ENCODE measurements at places on chromosomes 16 and 17.

- peak; percentile 80 for DNase-seq
Measured at GRCh38 chr17:29570521-29570920, 2.0 kb downstream of the TP53I13 start.

DNA sequence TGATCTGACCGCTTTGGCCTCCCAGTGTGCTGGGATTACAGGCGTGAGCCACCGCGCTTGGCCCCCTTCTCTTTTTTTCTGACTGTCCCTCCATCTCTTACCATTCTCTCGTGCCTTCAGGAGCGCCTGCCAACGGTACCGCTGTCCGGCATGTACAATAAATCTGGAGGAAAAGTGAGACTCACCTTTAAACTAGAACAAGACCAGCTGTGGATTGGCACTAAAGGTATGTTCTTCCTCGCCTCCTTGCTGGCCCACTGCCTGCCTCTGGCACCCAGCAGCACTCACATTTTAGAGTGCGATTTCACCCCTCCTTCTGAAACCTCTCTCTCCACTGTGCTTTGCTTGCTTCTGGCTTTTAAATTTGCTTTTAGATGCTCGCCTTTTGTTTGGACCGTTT is 5.0 kb downstream of the UBFD1 start:
- no peak for DNase-seq

DNA sequence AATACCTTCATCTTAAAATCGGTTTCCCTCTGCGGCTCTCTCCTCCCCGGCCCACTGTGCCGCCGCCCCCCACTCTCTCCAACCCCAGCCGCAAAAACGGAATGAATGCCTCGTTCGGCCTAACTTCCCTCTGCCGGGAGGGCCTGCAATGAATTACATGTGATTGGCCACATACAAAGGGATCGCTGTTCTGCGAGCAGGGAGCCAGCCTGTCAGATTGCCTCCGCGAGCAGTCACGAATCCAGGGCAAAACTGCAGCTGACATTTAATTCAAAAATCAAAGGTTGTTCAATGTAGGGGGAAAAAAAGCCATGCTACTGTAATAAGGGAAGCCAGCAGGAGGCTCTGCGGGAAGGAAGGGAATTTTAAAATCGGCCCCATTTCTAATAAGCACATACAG is 84.9 kb downstream of the TBC1D16 start:
- DNase-seq = no peak

DNA sequence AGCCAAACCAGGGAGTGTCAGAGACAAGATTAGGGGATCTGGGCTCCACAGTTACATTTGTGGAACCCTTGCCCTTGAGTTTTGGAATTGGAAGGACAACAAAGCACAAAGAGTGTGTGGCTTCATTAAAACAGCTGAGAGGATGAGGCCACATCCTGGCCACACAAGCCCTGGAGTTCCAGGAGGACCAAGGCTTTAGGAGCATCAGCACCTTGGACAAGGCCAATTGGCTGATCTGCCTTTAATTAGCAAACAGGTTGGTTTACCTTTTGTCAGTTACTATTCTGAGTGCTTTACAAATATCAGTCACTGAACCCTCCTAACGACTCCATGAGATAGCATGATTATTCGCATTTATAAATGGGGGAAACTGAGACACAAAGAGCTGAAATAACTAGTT is 54.7 kb downstream of the SLC6A2 start:
- DNase-seq = no peak

- no peak for DNase-seq
Measured at GRCh38 chr16:69691980-69692911, 34.1 kb downstream of the NQO1 start.

DNA sequence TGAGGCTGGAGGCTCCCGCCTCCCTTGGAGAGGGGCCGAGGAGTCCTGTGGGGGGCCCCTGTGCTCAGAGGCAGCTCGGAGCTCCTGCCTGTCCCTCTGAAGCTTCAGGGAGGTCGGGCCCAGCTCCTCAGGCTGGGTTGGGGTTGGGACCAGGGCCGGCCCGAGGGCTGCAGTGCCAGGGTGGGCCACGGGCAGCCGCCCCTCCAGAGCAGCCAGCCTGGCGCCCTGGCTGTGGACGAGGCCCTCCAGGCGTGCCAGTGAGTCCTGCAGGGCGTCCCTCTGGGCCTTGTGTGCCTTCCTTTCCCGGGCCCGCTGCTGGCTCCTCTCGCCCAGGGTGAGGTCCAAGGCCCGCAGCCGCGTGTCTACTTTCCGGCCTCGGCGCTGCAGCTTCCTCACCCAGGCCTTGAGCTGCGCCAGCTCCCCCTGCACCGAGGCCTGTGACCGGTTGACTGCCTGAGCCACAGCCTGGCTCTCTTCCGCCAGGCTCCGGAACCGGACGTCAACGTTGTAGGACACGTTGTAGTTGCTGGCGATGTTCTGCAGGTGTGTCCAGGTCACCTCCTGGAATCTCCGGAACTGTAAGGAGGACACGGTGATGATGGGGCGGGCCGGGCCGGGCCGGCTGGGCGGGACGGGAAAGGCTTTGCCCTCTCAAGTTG is 1.2 kb downstream of the PTX4 start:
- no peak for DNase-seq

- DNase-seq = no peak
Measured at GRCh38 chr16:4561596-4561995, 5.5 kb downstream of the C16orf96 start.

GRCh38 chr16:24610416-24610755 is 71.0 kb downstream of the RBBP6 start:
- DNase-seq = no peak

DNA sequence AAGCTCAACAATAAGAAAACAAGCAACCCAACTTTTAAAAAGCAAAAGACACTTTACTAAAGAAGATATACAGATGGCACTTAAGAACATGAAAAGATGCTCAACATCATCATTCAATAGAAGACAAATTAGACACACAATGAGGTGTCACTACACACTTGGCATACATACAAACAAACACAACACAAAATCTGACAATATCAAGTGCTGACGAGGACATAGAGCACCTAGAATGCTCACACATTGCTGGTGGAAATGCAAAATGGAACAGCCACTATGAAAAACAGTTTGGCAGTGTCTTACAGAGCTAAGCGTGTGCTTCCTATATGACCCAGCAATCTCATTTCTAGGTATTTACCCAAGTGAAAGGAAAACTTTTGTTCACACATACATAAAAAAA is 18.9 kb downstream of the RPRML start:
- DNase-seq = no peak

GRCh38 chr17:80265205-80266068 is 4.8 kb downstream of the RNF213 start:
- DNase-seq = no peak

- DNase-seq = no peak
Measured at GRCh38 chr17:81412490-81413093, 17.3 kb downstream of the BAHCC1 start.

DNA sequence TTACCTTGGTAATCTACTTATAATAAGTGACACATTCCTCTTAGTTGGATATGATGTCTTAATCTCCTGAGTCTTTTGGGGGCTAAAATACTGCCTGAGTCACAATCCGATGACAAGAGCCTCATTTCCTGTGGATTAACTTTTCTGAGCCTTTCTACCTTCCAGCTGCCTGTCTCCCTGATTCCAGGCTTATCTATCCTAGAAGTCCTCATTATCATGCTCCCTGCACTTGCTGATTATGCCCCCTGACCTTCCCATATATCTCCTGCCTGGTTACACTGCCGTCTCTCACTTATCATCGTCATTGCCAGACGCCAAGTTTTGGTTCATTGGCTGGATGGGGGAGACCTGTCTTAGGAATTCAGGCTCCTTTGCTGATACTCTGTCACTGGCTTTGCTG is 727.4 kb upstream of the CA10 start:
- DNase-seq = no peak

GRCh38 chr17:79833744-79834564 is 5.3 kb downstream of the CBX4 start:
- DNase-seq = no peak

GRCh38 chr17:2707721-2708584 is 3.6 kb downstream of the CLUH start:
- DNase-seq = no peak

DNA sequence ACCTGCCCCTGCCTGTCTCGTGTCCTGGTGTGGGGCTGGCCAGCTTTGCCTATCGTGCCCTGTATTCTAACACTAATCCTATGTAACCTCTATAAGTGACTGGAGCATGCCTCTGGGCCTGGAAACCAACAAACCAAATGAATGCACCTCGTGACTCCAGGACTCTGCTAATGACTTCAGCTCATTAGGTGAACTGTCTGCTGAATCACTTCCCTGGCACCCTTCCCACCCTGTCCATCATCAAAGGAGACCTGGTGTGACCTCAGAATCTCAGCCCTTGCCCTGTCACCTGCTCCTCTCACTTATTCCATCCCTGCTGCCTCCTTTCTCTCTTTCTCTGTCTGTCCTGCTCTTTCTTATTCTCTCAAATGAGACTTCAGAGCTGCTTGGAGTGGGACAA is 322.4 kb downstream of the CBLN1 start:
- DNase-seq = no peak

GRCh38 chr16:2838928-2839327 is 8.8 kb downstream of the ZG16B start:
- DNase-seq = no peak

DNA sequence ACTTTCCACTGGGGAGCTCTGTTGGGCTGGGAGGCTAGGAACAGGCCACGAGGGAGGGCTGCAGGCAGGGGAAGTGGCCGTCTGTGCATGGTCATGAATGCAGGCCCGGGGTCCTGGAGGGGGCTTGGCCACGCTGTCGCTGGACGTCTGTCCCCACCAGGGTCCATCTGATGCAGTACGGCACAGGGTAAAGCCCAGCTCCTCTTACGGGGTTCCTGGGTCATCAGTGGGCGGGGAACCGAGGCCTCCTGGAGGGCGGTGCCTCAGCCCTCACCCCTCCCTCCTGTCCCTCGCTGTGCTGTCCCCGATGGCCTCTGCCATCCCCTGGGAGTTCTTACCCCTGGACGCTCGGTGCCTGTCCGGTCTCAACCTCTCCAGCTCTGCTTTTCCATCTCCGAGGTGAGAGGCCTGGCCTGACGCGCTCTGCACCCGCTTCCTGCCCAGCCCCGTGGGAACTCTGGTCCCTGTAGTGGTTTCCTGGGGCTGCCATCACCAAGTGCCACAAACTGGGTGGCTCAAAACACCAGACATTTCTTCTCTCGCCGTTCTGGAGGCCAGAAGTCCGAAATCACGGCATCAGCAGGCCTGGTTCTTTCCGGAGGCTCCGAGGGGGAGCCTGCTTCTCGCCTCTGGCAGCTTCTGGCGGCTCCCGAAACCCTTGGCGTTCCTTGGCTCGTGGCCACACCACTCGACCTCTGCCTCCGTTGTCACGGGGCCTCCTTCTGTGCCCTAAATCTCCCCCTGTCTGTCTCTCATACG is 182.8 kb downstream of the SEC14L1 start:
- DNase-seq = peak; percentile 91

- no peak for DNase-seq
Measured at GRCh38 chr16:70381604-70382342, 35.1 kb downstream of the DDX19A start.

- no peak for DNase-seq
Measured at GRCh38 chr16:1430214-1430758, 592 bp upstream of the PERCC1 start.

GRCh38 chr17:7982173-7982572 is 20.2 kb upstream of the GUCY2D start:
- DNase-seq = no peak

GRCh38 chr17:55448681-55449080 is 27.0 kb upstream of the MMD start:
- no peak for DNase-seq

- DNase-seq = no peak
Measured at GRCh38 chr16:33877-34647, 19.3 kb downstream of the POLR3K start.

- no peak for DNase-seq
Measured at GRCh38 chr16:84864326-84864955, 44.7 kb downstream of the CRISPLD2 start.

- no peak for DNase-seq
Measured at GRCh38 chr16:88382491-88383400, at the start of gene ZNF469. Gene ZNF469, plus strand, starts transcription at chr16:88382959. Its CDS starts 44,512 bp downstream, at chr16:88427471.

- DNase-seq = no peak
Measured at GRCh38 chr17:16929035-16929680, 42.8 kb downstream of the TNFRSF13B start.

DNA sequence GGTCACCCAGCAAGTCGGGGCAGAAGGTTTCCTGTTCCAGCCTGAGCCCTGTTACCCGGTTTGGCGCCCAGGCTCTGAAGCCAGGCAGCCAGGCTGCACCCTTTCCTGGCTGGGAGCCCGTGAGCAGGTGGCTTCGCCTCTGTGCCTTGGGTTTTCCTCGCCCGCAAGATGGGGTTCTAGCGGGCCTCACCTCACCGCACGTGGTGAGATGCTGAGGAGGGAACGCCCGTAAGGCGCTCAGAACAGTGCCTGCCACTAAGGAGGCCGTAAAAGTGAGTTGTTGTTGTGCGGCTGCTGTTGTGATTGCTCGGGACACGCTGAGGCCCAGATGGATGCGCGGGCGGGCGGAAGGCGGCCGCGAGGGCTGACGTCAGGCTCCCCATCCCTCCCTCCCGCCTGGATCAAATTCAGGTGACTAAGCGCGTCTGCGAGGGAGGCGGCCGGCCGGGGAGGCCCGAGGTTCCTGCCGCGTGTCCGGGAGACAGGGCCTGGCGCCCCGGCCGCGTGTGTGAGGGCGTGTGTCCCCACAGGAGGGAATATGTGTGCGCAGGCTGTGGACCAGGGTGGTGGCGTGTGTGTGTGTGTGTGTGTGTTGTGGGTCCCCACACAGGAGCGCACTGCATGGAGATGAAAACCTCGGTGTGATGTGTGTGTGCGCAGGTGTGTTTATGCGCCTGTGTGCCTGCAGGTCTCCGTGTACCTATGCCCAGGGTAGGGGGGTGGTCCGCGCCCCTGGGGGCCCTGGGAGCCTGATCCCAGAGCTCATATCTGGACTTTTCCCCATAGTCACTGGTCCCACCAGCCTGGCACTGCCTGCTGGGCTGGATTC is 4.3 kb downstream of the CAMKK1 start:
- peak; percentile 96 for DNase-seq

GRCh38 chr16:66481081-66481942 is 54.2 kb downstream of the BEAN1 start:
- peak; percentile 62 for DNase-seq

DNA sequence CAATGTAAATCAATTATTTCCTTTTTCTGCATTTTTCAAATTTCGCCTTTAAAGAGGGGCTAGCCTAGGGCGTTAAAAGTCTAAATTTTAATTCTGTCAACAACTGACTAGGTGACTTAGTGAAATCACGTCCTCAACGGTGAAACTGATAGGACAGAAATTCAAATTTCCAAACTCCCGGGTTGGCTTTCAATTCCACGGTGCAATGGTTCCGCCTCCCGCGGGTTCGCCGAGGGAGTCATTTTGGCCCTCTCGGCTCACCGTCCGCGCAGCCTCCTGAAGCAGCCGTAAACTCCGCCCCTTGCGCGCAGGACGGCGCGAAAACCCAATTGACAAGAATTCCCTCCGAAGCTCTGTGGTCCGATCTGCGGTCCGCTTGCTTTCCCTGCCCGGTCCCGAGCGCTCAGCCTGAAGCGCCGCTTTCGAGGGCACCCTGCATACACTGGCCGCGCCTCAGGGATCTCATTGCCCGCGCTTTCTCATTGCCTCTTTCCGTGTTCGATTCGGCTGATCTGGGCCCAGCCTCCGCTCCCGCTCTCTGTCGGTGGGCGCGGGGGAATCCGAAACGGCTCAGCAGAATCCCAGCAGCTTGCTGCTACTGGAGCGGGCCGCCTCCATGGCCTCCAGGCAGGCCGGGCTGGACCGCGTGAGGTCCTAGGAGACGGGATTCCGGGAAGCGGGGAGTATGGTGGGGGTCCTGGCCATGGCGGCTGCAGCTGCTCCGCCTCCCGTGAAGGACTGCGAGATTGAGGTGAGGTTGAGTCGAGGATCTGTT is at the start of gene ATAD5:
Gene ATAD5 (plus strand): TSS at position 304 of the 775 bp plus-strand sequence. CDS start 382 bp downstream, at position 686.
- peak; percentile 90 for DNase-seq

Measured in lower leg skin (tissue), 4 donors.